ENCODE measurements at places on chromosomes 12 and 14.

DNA sequence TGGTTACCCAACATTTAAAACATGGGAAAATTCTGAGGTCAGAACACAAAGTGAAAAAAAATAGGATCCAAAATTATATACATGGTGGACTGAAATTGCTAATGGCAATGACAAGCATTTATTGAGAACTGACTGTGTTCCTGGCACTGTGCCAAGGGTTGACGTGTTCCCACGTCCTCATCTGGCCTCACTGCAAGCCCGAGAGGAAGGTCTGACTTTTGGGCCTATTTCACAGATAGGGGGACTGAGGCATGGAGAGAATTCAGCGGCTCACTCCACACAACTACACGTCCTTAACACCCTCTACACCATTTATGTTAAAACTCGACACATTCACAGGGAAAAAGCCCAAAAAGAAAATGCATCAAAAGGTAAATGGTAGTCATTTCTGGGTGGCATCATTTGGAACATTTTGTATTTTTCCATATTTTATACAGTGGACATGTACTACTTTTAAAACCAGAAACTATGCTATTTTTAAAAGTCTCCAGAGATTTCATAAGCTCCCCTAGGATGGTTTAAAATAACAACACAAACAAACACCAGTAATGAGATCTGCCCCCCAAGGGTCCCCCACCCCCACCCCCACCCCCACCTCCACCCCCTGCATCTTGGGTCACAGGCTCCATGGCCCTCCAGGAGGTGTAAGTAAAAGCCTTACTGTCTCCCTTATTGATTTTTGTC, 27.7 kb downstream of the CLMN start:
- peak; percentile 46 for DNase-seq

- peak; percentile 67 for DNase-seq
These were observed 13.5 kb downstream of the CPSF2 start for GRCh38 chr14:92135269-92135668.

DNA sequence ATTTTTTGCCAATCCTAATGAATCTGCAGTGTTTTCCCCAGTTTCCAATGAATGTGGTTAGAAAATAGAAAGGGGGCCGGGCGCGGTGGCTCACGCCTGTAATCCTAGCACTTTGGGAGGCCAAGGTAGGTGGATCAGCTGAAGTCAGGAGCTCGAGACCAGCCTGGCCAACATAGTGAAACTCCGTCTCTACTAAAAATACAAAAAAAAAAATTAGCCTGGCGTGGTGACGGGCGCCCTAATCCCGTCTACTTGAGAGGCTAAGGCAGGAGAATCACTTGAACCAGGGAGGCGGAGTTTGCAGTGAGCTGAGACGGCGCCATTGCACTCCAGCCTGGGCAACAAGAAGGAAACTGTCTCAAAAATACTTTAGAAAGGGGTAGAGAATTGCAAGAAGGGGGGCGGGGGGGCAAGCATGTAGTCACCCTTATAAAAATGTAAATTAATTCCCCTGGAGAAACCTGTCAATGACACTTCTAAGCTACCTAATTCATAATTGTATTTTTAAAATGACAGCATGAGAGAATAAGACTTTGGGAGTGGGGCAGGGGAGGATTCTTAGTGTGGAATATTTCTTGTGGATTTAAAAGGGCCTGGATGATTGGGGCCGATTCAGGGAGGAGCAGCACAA, 1.7 kb downstream of the KLHDC2 start:
- no peak for DNase-seq

DNA sequence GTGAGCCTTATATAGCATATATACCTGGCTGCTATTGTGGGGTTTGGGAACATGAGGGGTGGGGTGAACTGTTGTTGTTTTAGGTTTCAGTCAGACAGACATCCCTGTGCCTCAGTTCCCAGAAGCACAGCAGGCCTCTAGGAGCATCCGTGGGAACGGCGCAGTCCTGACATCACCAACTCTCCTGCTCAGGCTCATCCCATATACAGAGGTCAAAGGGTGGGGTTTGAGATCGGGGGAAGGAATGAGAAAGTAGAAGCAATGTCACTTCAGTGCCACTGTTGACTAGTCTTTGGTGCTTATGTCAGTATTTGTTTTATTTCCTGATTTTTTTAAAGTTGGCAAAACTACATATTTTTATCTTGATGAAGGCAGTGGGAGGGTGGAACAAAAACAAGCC, 43.1 kb upstream of the A2ML1 start:
- no peak for DNase-seq

DNA sequence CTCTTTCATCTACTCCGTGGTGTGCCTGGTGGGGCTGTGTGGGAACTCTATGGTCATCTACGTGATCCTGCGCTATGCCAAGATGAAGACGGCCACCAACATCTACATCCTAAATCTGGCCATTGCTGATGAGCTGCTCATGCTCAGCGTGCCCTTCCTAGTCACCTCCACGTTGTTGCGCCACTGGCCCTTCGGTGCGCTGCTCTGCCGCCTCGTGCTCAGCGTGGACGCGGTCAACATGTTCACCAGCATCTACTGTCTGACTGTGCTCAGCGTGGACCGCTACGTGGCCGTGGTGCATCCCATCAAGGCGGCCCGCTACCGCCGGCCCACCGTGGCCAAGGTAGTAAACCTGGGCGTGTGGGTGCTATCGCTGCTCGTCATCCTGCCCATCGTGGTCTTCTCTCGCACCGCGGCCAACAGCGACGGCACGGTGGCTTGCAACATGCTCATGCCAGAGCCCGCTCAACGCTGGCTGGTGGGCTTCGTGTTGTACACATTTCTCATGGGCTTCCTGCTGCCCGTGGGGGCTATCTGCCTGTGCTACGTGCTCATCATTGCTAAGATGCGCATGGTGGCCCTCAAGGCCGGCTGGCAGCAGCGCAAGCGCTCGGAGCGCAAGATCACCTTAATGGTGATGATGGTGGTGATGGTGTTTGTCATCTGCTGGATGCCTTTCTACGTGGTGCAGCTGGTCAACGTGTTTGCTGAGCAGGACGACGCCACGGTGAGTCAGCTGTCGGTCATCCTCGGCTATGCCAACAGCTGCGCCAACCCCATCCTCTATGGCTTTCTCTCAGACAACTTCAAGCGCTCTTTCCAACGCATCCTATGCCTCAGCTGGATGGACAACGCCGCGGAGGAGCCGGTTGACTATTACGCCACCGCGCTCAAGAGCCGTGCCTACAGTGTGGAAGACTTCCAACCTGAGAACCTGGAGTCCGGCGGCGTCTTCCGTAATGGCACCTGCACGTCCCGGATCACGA, 2.2 kb downstream of the SSTR1 start:
- peak; percentile 60 for DNase-seq

GRCh38 chr14:101737414-101738339, 23.8 kb upstream of the PPP2R5C start:
- DNase-seq, result no peak

GRCh38 chr12:107560899-107561285, 124.7 kb upstream of the PWP1 start:
- DNase-seq, result no peak

GRCh38 chr14:70622111-70622712, 19.5 kb upstream of the TTC9 start:
- peak; percentile 41 for DNase-seq

GRCh38 chr12:6788972-6789924, at the start of gene CD4:
TSS of gene CD4 (plus strand) at chr12:6789528. CDS start at chr12:6800139, 10,611 bp downstream.
- no peak for DNase-seq

DNA sequence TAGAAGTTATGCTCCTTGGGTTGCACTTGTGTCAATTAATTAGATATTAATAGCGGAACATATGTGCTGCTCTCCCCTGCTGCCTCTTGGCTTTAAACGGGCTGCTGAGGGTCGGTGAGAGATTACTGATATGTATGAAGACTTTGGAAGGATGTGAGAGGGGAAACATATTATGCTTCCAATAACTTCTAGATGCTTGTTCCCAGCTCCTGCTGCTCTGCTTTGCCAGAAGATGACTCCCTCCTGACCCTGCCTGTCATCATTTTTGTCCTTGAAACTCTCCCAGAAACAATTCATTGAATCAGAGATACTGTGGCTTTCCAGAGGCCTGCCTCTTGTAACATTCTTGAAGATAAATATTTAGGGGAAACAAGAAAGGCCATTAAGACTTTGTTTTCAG, 300.1 kb upstream of the STXBP6 start:
- DNase-seq, result no peak

DNA sequence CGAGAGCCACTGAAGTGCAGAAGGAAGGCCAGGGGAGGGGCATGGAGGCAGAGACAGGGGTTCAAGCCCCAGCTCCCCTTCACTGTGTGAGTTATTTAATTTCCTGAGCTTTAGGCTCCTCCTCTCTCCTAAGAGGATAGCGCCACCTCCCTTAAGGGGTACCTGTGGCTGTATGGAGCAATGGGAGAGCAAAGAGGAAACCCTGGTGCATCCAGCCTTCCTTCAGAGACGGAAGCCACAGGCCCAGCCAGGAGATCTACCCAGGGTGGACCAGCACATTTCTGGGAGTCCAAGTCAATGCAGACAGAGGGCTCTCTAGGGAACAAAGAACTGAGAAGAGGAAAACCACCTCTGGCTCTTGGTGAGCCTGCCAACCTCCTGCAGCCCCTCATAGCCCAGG, 90.3 kb downstream of the ZFP36L1 start:
- no peak for DNase-seq

DNA sequence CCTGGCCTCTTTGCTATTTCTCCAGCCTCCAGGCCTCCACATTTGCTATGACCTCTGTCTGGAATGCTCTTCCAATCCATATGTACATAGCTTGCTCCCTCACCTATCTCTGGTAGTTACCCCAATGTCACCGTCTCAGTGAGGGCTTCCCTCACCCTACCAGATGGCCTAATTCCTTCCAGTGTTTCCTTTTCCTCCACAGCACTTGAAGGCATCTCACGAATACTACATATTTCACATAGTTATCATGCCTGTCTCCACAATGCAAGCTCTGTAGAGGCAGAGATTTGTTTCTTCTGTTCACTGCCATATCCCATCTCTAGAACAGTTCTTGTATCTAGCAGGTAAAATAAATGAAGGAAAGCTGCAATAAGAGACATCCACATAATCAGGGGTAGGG, 21.3 kb upstream of the HSP90B1 start:
- DNase-seq, result peak; percentile 10

DNA sequence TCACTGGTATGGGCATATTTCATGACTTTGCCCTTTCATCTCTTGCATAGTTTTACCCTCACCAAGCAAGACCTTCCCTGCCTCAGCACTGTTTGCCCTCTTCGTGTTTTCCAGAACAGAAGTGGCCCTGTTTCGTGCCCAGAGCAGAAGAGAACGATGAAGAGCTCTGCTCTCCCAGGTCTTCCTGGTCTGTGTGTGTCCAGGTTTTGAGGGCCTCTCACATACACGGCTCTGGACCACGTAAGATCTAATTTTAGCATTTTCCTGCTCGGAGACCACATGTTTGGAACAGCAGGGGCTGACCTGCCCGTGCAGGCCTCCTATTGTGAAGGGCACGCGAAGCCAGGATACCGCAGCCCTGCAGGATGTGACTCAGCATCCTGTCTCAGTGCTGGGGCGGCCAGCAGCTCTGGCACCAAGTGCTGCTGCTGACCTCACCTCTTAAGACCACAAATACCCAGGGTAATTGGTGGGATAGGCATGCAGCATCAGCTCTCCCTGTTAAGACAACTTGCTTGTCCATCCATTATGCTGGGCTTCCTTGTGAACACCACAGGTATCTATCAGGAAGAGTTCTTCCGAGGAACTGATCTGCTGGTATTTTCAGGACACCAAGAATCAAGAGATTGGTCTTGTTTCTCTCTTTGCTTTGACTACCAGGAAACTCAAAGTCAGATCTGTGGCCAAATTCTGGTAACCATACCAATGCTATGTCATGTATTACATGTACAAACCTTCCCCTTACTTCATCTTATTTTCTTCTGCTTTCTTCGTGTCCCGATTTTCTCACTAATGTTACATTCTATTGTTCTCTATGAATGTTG, 19.0 kb downstream of the SSH1 start:
- DNase-seq, result peak; percentile 46

DNA sequence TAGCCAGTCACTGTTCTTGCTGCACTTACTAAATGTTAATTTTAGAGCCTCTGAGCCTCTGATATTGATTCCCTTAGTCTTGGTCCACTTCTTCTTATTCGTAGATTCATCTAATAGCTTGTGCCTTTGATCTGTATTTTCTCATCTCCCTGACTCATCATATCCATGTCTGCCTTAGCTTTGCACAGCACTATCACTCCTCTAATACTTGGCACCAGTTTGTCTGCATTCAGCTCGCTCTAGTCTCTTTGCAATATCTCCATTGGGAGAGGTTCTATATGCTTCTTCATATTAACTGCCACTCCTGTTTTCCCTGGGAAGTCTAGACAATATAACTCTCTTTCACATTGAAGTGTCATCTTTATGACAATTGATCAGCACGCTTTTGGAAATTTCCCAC, 68.5 kb upstream of the CSRP2 start:
- DNase-seq, result no peak

DNA sequence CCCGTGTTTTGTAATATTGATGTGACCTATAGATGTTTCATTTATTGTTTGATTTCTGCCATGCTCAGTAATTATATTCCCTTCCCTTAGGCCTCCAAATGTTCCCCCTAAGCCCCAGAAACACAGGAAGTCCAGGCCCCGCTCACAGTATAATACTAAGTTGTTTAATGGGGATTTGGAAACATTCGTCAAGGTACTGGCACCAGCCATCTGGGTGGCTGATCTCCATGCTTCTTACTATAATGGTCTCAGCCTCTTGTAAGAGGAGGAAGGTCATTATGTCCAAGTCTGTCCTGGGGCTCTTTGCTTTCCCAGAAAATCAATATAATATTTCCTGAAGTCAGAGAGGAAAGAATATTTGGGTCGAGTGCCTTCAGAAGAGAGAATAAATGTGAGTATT, 130.9 kb downstream of the KICS2 start:
- DNase-seq, result no peak

GRCh38 chr12:106585521-106586277, 2.9 kb downstream of the RFX4 start:
- DNase-seq, result peak; percentile 74

GRCh38 chr12:105764216-105764835, 374.4 kb downstream of the NUAK1 start:
- no peak for DNase-seq

DNA sequence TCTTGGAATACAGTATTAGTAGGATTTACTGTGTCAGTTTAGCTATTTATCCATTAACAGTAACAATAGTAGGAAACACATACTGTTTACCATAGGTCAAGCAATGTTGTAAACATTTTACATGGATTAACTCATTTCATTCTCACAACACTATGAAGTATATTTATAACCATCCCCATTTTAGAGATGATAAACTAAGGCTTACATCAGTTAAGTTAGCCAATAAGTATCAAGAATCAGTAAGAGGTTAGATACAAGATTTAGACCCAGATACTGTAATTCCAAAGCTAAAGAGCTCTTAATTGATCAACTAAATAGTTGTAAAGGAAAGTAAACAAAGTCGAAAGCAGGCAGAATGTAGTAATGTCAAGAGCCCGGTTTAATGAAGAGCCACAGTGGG, 1.1 kb downstream of the SYNJ2BP start:
- DNase-seq, result no peak

GRCh38 chr12:6632026-6632983, 3.5 kb downstream of the LPAR5 start:
- DNase-seq, result peak; percentile 26

DNA sequence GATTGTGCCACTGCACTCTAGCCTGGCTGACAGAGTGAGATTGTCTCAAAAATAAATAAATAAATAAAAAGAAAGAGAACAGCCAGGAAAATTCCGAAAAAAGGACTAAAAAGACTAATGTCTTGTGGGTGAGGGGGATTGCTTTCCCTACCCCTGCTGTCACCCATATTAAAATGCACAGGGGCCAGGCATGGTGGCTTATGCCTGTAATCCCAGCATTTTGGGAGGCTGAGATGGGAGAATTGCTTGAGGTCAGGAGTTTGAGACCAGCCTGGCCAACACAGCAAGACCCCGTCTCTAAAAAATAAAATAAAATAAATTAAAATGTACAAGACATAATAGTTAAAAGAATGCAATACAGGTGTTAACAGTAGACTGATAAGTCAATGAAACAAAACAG, 6.1 kb downstream of the DHRS1 start:
- no peak for DNase-seq
